ENCODE measurements at places on chromosomes 11 and 22. TPM values are rescaled to one million over a fixed set of nuclear protein-coding genes. Genes with fewer than 3 reads are reported as not detected.

Gene ANGPTL5
- not detected for polyA plus RNA-seq

GRCh38 chr11:35496416-35496815, 29.0 kb downstream of the PAMR1 start:
- no peak for DNase-seq

- peak; percentile 97 for DNase-seq
Measured at GRCh38 chr11:130522284-130522961, 74.0 kb downstream of the ADAMTS15 start.

- DNase-seq: no peak
Measured at GRCh38 chr11:116170526-116171120, 602.2 kb downstream of the BUD13 start.

DNA sequence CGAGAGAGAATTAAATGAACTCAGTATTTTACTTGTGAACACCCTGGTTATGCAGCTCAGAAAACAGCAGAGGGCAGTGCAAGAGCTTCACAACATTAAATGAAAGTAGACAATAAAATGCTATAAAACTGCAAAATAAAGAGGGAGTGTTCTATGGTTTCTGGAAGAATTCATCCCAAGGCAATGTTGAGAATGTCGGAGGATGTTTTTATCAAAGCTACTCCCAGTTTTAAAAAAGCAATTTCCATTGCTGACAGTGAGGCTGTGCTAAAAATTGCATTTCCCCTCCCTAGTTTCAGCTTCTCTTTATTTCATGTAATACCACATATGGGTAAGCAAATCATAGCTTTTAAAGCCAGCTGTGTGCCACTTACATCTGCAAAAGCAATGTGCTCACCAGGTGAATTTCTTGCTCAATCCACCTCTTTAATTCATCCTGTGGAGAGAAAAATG, 296.8 kb downstream of the RAB38 start:
- peak; percentile 74 for DNase-seq

GRCh38 chr11:64642418-64642735, 51.4 kb downstream of the SLC22A12 start:
- DNase-seq: no peak

- DNase-seq: peak; percentile 64
Measured at GRCh38 chr11:72378704-72379383, 55.5 kb downstream of the CLPB start.

GRCh38 chr11:58060535-58060934, 29.8 kb downstream of the OR6Q1 start:
- DNase-seq: no peak

GRCh38 chr22:49718396-49718795, 109.3 kb downstream of the BRD1 start:
- DNase-seq: no peak

DNA sequence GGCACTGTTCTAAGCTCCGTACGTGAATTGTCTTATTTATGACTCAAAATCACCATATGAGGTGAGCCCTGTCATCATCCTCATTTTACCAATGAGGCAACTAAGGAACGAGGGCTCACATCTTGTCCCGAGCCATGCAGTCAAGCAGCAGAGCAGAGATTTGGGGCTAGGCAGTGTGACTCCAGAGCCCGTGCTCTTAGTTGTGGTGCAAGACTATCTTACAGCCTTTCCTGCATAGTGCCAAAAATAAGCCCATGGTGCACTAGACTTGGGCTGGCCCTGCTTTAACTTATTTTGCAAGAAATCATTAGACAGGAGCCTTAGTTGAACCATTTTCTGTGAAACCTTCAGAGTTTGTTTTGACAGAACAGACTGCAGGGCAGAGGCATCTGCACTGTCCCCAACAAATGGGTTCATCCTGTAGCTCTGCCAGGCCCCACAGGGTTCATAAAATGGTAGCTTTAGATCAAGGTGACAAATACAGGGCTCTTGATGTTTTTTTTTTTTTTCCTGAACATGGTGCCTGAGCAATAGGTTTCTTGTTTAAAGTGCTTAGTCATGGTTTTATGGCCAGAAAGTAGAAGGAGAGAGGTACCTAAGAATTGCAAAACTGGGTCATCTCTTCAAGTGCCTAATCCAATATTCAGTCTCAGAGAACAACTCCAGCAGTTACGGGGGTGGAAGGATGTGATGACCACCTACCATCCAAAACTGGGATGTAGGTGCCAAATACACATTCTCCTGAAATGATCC, 56.6 kb downstream of the BMAL1 start:
- DNase-seq: peak; percentile 47

Measured in GM23248 (cell line).